ENCODE measurements at places on chromosomes 2 and 18.

- no peak for DNase-seq
Measured at GRCh38 chr2:54107903-54108615, 7.4 kb upstream of the ACYP2 start.

GRCh38 chr18:7830468-7830867 is 263.4 kb downstream of the PTPRM start:
- no peak for DNase-seq

- DNase-seq = no peak
Measured at GRCh38 chr2:15668611-15669305, 77.1 kb downstream of the DDX1 start.

DNA sequence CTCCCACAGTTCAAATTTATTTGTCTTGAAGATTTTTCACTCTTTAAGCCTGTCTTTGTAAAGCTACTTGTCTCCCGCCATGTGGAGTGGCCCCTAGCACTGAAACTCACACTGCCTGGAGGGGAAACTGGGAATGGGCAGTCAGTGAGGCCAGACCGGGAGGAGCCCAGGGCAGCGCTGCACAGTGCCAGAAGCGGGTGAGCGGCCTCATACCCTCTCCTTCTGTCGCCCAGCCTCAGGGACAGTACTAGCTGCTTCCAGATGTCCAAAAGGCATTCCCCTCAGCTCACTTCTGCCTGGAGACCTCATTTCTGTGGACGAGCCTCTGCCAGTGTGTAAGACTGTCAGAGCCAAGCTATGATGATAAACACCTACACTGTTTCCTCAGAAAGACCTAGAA is 79.9 kb downstream of the SEPTIN10 start:
- DNase-seq = no peak

DNA sequence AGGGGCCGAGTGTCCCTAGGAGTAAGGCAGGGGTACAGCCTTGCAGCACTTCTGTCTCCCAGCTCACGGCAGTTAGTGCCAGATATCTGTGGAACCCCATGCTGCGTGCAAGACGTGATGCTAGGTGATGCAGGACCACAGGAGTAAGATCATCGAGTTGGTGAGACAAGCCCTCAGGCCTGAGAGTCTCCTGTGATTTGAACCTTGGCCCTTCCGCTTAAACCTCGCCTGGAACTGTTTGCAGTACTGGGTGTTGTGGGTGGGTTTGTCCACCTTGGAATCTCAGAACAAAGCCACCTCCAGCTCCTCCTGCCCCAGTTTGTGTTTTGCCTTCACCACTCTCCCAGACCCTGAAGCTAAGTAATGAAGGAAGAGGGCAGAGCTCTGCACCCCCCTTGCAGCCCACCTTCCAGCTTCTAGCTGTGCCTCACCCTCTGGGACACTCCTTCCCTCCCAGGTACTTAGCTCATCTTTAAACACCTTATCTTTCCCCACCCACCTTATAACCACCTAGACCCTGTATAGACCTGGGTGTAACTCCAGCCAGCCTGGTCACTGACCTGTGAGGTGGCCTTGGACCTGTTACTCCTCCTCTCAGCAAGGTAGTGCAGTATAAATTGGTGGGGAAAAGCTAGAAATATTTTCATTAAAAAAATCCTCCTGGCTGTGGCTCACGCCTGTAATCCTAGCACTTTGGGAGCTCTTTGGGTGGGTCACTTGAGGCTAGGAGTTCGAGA is 6.6 kb downstream of the CNNM4 start:
- DNase-seq = no peak

GRCh38 chr2:134838143-134838620 is at the start of gene ACMSD:
Gene ACMSD, plus strand, starts transcription at chr2:134838616. Its CDS starts 67 bp downstream, at chr2:134838683.
- DNase-seq = no peak

GRCh38 chr2:23204685-23205242 is 180.2 kb upstream of the KLHL29 start:
- DNase-seq = no peak

DNA sequence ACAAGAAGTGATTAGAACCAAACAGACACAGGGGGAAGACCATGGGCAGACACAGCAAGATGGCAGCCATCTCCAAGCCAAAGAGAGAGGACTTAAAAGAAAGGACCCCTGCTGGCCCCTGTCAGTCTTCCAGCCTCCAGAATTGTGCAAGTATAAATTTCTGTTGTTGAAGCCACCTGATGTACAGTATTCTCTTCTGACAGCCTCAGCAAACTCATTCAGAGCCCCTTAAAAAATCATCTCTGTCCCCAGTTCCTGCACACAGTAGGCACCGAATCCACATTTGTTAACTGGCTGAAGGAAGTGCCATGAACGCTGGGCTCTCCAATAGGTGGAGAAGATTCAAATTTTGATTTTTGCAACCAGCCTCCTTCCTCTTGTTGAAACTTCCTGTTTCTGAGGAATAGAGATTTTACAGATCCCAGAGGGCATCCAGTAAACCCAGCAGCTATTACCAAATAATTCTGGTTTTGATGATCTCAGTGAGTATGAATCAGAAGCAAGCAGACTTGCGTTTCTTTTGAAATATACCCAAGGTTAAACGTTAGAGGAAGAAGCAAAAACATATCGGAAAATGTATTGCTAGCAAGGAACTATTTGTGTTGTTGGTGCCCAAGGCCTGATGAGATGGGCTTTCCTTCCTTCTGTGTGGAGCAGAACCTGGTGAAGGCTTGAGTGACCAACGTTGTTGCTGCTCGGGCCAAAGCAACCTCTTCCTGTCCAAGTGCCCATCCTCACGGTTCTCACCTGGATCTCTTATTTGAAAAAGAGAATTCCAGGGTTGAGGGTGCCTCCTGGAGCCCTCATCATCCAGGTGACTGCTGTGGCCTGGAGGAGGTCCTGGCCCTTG is 47.7 kb upstream of the PLB1 start:
- DNase-seq = no peak

GRCh38 chr2:120017201-120017600 is 4.3 kb downstream of the EPB41L5 start:
- no peak for DNase-seq

DNA sequence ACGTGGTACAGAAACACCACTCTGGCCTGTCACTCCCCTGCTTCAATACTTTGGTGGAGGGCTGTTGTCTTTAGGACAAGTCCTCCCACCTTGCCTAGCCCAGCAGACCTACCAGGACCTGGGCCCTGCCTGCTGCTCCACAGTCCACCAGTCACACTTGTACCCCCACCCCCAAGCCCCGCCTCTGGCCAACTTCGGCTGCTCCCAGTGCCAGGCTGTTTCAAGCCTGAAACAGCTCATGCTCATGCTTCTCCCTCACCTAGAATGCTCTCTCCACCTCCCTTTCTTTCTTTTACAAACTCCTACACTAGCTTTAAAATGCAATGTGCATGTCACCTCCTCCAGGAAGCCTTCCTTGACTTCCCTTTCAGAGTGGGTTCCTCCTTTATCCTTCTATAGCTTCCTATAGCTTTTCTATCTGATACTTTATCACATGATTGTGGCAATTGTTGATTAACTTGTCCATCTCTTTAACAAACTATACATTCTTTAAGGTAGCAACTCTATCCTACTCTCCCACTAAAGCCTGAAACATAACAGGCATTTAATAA is 4.8 kb upstream of the OXER1 start:
- DNase-seq = no peak

DNA sequence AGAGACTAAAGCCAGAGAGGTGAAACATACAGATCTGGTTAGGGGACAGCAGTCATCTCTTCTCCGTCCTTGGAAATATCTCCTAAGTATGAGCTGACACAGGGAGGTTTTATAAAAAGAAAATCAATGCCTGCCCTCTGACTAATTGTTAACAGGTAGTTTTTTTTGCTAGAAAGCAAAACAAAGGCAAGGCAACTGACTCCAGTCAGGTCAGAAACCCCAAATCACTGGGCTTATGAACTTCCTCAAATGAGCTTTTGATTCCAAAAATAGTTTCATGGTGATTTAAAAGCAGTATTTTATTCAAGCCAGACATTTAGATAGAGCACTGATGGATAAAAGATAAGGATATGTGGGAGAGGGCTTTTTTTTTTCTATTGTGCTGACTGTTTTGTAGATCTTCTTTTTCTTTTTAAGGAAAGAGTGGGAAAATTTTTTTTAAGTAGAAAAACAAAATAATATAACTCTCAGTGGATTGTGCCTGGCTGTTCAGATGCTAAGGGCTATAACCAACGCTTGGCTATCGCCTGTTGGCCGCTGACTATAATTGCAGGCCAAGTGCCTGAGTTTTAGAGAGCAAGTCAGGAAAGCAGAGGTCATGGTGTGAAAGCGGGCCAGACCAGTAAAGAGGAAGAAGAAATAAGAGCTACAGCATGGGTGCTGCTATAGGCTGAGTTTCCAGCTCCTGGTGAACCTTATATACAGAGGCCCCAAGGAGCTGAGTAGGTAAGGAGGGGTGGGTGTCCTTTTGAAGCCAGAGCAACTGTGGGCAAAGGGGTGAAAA is 44.9 kb downstream of the MRPL35 start:
- no peak for DNase-seq

- DNase-seq = no peak
Measured at GRCh38 chr2:217588266-217588665, 414.5 kb downstream of the TNS1 start.

GRCh38 chr2:217947383-217948350 is 55.1 kb downstream of the TNS1 start:
- DNase-seq = no peak

GRCh38 chr2:68943581-68944568 is 8.8 kb downstream of the GKN2 start:
- DNase-seq = peak; percentile 45

- DNase-seq = no peak
Measured at GRCh38 chr2:234968631-234969305, 17.0 kb downstream of the SH3BP4 start.

DNA sequence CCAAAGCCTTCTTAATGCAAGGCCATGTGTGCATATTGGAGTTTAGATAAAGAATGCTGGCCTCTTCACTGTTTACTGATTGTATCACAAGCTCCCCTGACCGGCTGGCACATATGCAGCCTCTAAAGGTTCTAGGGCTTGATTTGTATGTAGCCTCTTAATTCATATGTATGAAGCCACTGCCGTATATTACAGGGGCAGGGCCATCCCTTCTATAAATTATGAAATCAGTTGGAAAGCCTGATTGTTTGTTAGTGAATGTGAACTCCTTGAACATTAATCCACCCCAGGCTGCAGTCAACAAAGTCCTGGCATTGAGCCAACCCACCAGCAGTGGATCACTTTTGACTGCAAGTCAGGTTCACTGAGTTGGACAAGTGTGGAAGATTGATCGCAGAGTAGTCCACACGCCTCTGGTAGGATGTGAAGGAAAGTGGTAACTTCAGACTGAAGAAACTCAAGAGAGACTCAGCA is 61.6 kb upstream of the PARD3B start:
- DNase-seq = no peak

GRCh38 chr2:72109904-72110303 is 37.8 kb downstream of the CYP26B1 start:
- DNase-seq = no peak

- no peak for DNase-seq
Measured at GRCh38 chr2:140539242-140539875, 1591.5 kb downstream of the LRP1B start.

DNA sequence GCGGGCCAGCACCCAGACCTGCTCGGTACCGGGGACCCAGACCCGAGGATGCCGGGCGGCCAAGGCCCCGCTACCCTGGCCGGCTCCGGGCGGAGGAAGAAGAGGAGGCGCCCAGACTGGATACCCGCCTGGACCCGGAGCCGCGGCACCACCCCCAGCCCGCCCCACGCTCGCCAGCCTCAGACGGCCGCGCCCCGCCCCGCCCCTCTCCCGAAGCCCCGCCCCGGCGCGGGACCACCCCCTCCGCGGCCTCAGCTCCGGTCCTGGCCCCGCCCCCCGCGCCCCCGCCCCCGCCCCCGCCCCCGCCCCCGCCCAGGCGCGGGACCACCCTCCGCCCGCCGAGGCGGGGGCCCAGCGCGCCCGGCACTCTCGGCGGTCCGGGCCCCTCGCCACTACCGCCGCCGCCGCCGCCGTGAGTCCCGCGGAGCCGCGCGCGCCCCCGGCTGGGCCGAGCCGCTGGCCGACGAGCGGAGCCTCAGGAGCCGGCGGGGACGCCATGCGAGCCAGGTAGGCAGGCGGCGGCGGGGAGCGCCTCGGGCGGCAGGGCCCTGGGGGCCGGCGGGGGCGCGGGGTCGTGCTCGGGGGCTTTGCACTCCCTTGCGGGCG is at the start of gene SH3BP4:
Gene SH3BP4 (plus strand): TSS at position 354 of the 606 bp plus-strand sequence. CDS start 82,986 bp downstream, outside the sequence.
- DNase-seq = no peak

GRCh38 chr2:43194121-43194869 is 32.1 kb downstream of the ZFP36L2 start:
- DNase-seq = no peak

GRCh38 chr2:49028101-49028500 is 126.2 kb downstream of the FSHR start:
- DNase-seq = no peak

DNA sequence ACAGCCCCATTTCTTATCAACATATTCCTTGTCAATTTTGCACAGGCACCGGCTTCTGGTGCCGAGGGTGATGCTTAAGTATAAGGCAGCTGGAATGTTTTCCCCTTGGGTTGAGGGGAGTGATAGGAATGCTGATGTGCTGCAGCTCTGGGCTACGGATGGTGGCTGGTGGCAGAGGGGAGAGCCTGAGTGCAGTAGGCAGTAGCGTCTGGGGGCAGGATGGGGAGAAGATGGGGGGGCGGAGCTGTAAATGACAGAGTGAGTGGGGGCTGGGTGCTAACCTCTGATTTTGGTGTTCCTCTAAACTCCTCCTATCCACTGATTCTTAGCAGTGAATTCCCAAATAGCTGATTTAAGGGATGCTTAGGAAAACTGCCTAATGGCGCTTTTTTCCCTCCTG is 20.7 kb downstream of the TMEM178A start:
- DNase-seq = no peak

- DNase-seq = no peak
Measured at GRCh38 chr2:231865222-231865621, 61.0 kb downstream of the NPPC start.

DNA sequence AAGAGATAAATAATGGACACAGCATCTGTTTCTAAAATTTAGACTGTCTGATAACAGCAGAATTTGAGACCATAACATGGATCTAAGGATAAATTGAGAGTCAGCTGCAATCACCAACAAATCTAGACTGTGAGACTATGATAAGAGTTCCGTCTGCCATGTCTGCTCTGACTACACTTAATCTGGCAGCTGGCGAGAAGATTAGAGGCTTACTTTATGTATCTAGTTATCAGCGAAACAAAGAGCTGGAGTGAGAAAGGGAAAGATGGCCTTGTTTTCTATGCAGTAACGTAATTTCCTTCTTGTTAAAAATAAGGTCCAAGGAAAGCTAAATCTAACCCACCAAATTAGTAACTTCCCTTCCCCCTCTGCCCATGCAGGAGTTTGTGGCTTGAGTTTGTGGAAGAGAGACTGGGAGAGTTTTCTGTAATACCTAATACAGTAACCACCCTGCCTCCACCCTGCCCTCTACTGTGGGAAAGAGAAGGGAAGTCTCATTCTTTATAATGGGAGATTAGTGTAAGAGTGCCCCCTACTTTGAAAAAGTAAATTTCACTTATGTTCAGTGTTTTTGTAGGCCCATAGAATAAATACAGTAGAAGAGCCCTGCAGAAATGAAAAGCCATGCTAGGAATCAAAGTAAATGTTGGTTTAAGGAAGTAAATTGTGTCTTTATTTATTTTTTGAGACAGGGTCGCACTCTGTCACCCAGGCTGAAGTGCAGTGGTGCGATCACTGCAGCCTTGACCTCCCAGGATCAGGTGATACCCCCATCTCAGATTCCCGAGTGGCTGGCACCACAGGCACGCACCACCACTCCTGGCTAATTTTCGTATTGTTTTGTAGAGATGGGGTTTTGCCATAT is 27.5 kb downstream of the EML4 start:
- DNase-seq = peak; percentile 34

GRCh38 chr2:237057893-237058300 is 27.8 kb upstream of the COPS8 start:
- no peak for DNase-seq

GRCh38 chr2:47127862-47128543 is 27.1 kb downstream of the STPG4 start:
- DNase-seq = no peak

- DNase-seq = peak; percentile 66
Measured at GRCh38 chr2:85678794-85679672, 11.0 kb upstream of the SFTPB start.

Measured in activated CD4-positive, alpha-beta T cell treated with anti-CD3 and anti-CD28 coated beads, Interleukin-2, amount 50 U/mL, for 4 hours (primary cell).